ENCODE measurements at places on chromosomes 4 and X. TPM values are rescaled to one million over a fixed set of nuclear protein-coding genes. Genes with fewer than 3 reads are reported as not detected.

The PAGE1 gene
- not detected for total RNA-seq

The LANCL3 gene
- total RNA-seq: 0.98 TPM

The TMEM31 gene
- not detected for total RNA-seq

The SRPK3 gene
- not detected for total RNA-seq

The P2RY8 gene
- total RNA-seq: not detected

The CT45A5 gene
- not detected for total RNA-seq

The SPANXB1 gene
- total RNA-seq: not detected

The TCEAL6 gene
- total RNA-seq: not detected

The CLTRN gene
- total RNA-seq: not detected

The ADAMTS3 gene
- total RNA-seq: 1.6 TPM

The IL1RAPL1 gene
- 0.29 TPM for total RNA-seq

The PLP1 gene
- not detected for total RNA-seq

The ANXA3 gene
- total RNA-seq: 191 TPM

The IRAK1 gene
- 78.5 TPM for total RNA-seq

The GLOD5 gene
- not detected for total RNA-seq

The CPXCR1 gene
- not detected for total RNA-seq

The PDE6B gene
- 1.5 TPM for total RNA-seq

The CCDC110 gene
- total RNA-seq: 0.19 TPM

The NLGN3 gene
- total RNA-seq: 0.33 TPM

The CXorf51B gene
- not detected for total RNA-seq

The CLRN2 gene
- total RNA-seq: not detected

The FGA gene
- not detected for total RNA-seq

The TLR6 gene
- total RNA-seq: 2.3 TPM

The RRH gene
- not detected for total RNA-seq

The VEGFC gene
- 30.4 TPM for total RNA-seq

The F8A2 gene
- not detected for total RNA-seq
